Pancreas (tissue), 10 donors: ENCODE measurements at places on chromosomes 1 and 21. TPM values are rescaled to one million over a fixed set of nuclear protein-coding genes. Genes with fewer than 3 reads are reported as not detected.

GRCh38 chr1:111602302-111602701 is 17.3 kb upstream of the RAP1A start:
- no peak for DNase-seq

DNA sequence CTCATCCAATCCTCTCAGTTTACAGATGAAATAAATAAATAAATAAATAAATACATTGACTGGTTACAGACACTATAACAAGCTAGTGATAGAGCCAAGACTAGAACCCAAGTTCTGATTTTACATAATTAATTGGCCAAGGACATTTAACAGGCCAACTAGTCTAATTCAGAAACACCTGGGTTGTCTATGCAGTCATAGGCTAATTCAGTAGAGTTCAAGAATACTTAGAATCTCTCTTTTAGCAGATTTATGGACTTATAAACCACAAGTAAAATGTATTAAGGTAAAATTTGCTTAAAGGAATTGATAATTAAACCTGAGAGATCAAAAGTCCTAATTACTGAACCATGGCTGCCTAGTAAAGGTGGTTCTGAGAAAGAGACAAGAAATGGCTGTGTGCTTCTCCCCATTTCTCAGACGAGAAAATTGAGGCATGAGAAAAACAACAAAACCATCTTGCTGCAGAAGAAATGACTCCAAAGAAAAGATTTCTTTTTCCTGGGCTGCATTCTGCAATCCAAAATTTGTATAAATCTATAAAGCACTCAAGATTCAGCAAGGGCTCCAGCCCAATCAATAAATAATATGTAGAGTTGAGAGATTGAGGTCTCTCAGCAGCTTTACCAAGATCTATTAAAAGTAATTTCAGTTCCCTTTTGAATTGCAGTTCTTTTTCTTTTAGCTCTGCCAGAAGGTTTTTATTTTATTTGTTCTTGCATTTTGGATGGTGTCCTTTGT is 98.3 kb downstream of the DUSP10 start:
- DNase-seq, result no peak

DNA sequence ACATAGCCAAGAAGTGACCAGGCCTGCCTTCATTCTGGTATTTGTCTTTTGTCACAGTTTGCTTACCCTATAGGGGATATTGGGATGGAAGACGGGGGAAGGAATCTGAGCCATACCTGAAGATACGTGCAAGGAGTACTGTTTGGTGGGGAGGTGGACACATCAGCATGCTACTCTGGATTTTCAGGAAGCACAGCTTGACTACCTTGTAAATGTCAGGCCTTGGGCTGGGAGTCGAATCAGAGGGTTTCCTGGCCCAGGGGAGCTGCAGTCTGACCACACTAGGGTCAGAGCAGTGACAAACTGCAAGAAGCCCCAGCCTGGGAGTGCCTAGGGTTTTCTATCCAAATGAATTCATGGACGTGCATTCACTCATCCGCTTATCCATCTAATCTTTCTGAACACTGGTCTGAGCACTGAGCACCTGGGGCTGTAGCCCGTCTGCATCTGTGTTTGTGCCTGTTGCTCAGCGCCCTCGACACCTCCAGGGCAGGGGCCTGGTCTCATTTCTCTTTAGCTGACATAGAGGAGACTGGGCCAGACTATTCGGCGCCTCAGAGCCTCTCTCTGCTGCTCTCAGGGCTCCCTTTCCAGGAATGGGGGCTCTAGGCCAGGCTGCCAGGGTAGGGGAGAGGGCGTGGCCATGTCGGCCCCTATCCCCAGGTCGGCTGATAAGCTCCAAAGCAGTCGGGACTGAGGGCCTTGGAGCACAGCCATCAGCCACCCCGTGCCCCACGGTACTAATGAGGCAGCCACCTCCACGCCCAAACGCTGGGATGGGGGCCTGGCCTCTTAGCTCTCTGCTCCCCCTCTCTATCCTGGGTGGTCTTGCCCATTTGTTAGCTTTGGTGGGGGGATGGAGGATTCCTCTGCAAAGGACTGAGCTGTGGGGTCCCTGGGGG is 47.0 kb upstream of the SLC2A1 start:
- no peak for DNase-seq

The AGBL4 gene
- polyA plus RNA-seq, result 0.15 TPM

GRCh38 chr1:88979054-88979748 is 13.2 kb downstream of the KYAT3 start:
- DNase-seq, result no peak

DNA sequence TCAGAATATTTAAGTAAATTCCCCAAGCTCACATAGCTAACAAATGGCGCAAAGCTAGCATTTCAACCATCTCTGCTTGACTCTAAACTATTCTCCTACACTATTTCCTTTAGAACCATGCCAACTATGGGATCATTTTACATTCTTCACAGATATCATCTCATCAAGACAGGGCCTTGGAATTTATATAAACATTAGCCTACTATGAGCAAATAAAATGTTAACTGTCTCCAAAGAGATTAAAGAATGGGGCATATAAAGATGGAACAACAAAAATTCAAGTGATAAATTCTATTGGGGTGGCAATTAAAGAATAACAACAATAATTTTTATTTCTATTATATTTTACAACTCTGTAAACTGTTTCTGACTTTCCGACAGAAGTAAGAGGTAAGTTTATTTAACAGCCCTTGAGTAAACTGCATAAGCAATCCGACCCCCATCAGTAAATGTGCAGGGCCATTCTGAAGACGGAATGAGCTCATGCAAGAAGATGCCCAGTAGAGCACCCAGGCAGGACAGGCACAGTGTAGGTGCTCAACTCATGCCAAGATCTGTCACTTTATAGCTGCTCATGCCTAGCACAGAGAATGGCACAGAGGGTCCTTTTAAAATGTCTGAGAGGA is 261.9 kb downstream of the VAV3 start:
- no peak for DNase-seq
